ENCODE measurements at places on chromosomes 11 and 22.

GRCh38 chr11:103433386-103434072, 324.3 kb downstream of the DYNC2H1 start:
- DNase-seq: no peak

- DNase-seq: peak; percentile 7
Observed at GRCh38 chr11:877565-877964, 33.0 kb downstream of the CHID1 start.

DNA sequence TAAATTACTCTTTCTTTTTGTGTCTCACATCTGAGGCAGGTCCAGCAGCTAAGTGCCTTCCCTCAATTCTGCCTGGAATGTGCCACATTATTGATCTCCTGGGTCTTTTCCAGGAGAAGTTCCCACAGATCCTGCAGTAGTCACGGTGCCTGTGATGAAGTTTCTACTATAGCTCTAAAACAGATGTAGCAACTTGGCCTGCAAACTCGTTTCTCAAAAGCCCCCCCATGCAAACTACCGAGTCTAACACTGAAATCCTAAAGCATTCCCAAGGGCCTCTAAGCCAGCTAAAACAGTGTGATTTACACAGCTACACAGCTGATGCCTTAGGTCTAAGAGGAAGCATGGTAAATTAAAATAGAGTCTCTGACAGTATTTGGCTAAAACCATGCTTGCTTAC, 54.3 kb downstream of the DDI1 start:
- no peak for DNase-seq

DNA sequence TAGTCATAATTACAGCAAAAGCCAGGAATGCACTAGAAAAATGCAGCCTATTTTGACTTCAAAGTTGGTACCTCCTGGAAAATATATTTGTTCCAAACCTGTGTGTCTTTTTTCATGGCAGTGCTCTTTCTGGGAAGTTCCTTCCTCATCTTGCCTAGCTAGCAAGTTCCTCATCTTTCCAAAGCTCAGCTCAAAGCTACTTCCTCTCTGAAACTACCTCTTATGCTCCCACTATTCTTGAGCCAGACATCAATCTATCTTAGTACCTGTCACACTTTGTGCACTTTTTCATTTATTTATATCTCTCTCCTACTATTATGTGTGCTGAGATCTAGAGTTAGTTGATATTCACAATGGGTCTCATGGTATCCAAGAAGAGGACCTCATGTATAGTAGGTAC, 191.6 kb upstream of the CCDC90B start:
- DNase-seq: no peak

GRCh38 chr22:40603088-40603605, 33.4 kb downstream of the MRTFA start:
- DNase-seq: no peak

- no peak for DNase-seq
Observed at GRCh38 chr22:37918580-37919270, 12.6 kb downstream of the MICALL1 start.

- DNase-seq: no peak
Observed at GRCh38 chr22:24046024-24046423, 34.9 kb downstream of the CABIN1 start.

DNA sequence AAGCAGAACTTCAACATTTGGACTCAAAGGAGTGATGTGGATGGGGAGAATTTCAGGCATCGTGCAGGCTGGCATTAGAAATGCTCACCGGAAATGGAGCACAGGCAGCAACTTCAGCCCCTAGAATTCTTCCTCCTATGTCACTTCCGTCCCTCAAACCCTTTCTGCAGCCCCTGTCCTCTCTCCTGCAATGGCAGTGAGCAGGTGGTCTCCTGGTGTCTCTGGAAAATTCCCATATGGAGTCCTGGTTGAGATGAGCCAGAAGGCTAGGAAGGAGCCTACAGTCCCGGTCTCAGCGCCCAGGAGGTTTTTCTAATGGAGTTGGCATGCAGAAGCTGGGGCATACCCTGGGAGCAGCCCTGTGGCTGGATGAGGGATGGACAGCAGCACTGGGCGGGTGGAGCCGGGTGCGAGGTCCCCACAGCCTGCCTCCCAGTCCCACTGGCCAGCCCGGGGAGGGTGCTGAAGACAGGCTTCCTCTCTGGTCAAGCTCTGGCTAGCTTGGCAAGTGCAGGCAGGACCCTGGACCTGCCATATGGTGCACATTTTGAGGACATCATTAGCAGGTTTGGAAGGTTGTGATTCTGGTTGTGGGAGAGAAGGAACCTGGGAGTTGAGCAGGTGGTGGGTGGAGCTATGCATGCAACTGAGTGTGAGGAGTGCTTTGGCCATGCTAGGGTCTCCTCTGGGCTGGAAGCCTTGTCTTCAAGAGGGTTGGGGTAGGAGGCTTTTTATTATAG, 59.8 kb upstream of the B3GAT1 start:
- DNase-seq: no peak

- no peak for DNase-seq
Observed at GRCh38 chr22:40472051-40472450, 101.7 kb downstream of the SGSM3 start.

DNA sequence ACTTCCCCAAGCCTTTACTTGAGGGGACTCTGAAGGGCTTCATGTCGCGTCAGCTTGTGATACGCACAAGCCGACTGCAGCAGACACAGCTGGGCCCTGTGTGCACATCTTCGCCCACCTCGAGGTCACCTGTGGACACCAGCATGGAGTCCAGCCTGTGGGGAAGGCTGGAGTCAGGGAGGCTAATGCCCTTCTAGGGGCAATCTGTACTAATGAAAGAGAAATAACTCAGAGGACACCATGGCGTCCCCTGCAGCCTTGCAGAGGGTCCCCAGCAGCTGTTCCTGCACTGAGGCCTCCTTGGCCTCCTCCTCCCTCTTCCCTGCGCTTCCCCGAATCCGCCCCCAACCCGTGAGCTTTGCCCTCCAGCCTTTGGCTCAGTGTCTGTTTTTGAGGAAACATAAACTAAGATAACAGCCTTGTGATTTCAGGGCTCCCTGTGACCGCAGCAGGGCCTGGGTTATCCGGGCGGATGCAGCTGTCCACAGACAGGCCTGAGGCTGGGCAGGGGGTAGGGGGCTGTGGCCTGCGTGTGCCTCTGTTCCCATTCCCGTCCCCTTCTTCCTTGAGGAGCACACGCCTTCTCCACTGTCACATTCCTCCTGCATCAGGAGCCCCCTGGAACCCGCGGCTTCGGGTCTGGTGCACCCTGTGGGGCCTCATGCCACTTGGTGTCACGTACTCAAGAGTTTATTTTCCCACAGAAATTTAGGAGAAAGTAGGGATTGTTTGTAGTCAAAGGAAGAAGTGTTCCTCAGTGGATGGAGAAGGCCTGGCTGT, 25.0 kb downstream of the KRTAP5-5 start:
- DNase-seq: no peak

- DNase-seq: peak; percentile 35
Observed at GRCh38 chr11:3614742-3615171, 27.0 kb downstream of the ART5 start.

DNA sequence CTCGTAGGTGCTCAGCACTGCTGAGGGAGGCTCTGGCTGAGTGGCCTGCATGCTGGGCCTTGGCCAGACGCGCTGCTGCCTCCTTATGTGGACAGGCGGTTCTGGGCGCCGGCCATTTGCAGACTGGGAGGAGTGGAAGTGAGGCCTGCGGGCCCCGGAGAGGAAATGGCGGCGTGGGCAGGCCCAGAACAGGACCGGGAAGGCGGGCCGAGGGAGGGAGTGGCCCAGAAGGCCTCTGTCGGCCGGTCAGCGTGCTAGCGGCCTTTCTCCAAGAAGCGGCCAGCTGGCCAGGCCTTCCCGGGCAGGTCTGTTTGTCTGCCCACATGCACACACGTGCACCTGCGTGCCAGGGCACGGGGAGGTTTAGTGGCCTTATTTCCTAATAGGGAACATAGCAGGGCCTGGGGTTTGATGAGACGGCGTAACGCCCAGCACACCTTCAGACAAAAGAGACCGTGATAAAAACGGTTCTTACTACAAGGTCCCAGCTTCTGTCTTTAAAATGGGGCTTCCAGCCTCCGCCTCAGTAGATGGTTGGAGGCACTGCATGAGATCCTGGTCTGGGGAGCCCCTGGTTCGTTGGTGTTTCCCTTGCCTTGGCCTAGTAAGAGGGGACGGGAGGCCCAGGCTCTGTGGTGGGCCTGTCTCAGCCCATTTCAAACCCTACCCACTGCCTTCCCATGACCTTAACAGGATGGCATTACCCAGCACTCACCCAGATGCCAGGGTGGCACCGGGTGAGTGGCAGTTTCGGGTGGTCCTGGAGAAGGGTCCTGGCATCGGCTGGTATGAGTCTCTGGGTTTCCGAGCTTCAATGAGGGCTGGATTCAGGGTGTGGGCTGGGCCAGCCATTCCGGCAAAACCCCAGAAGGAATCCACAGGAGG, 65.1 kb upstream of the PPARA start:
- no peak for DNase-seq

DNA sequence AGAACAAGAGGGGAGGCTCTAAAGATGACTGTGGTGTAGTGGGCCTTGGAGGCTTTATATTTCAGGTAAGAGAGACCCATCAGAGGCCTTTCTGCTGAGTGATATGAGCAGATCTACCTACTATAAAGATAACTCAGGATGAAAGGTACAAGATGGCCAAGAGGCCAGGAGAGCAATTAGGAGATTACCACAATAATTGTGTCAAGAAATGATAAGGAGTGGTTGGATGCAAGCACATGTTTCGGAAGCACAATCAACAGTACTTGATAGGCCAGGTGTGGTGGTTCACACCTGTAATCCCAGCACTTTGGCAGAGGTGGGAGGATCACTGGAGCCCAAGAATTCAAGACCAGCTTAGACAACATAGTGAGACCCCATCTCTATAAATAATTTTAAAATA, 43.8 kb downstream of the SIK3 start:
- no peak for DNase-seq

DNA sequence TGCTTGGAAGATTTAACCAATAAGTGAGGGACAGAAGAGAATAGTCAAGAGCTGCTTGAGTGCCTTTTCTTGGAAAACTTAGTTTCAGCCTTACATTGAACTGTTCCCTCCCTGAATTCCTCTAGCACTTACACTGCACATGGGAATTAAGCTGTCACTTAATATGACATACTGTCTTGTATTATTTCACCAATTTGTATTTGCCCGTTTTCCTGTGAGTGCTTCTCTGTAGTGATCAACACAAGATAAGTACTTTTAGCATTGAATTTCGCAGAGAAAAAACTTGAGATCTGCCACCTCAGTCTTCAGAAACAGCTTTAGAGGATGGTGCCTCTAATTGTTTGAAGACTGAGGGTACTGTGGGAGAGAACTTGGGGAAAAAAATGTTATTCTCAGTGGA, 3.7 kb downstream of the SPCS2 start:
- DNase-seq: no peak

GRCh38 chr22:37533995-37534394, 14.8 kb upstream of the CARD10 start:
- DNase-seq: peak; percentile 58

DNA sequence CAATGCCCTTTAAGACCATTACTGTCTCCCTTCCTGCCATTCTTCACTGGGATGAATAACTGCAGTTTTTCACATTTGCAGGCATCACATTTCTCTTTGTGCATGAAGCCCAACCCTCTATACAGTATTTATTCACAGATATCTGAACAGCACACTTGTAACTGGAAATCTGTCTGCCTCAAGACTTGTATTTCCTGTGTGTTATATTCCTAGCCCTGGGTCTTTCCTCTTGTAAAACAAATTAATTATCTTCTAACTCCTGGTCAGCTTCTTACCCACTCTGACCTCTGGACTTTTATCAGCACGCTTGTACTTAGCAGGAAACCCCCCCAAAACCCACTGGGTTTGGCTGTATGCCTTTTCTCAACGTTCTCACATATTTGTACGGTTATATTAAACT, 2.0 kb downstream of the CSRP3 start:
- no peak for DNase-seq
